ENCODE measurements at places on chromosomes 3 and 15. TPM values are rescaled to one million over a fixed set of nuclear protein-coding genes. Genes with fewer than 3 reads are reported as not detected.

DNA sequence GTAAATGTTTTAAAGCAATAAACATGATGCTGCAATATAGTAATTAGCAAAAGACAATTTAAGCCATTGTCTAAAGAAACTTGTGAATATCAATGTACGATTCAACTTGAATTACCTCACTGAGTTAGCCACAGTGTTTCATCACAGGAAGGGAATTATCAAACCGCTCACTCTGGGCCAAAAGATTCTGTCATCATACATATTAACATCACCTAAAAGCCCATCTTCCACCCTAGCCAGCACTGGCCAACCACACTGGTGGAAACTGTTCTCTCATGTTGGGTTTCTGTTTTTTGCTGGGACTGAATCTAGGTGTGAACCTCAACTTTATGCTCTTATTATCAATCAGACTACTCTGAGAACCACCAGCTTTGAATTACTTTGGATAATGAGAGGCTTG is 497.7 kb upstream of the THBS1 start:
- no peak overlapping the region for H3K27ac ChIP-seq
- no peak overlapping the region for H3K4me3 ChIP-seq
- no peak for DNase-seq
- H3K4me1 ChIP-seq: no peaks in the 10 kb centered on the region
- H3K27me3 ChIP-seq: no peaks in the 10 kb centered on the region
- no peaks in the 10 kb centered on the region for H3K36me3 ChIP-seq

- no peaks in the 10 kb centered on the region for H3K4me1 ChIP-seq
- H3K27ac ChIP-seq: no peak overlapping the region
- H3K27me3 ChIP-seq: no peaks in the 10 kb centered on the region
- H3K36me3 ChIP-seq: peaks cover 9% of the 10 kb centered on the region
- no peak overlapping the region for H3K4me3 ChIP-seq
These were observed 13.6 kb downstream of the LXN start for GRCh38 chr3:158658889-158659288.

GRCh38 chr3:125186261-125186787 is 26.2 kb downstream of the SLC12A8 start:
- H3K4me3 ChIP-seq: no peak overlapping the region
- no peak overlapping the region for H3K27ac ChIP-seq
- DNase-seq: no peak
- no peaks in the 10 kb centered on the region for H3K36me3 ChIP-seq
- H3K4me1 ChIP-seq: no peaks in the 10 kb centered on the region

- no peak overlapping the region for H3K27ac ChIP-seq
- H3K27me3 ChIP-seq: no peaks in the 10 kb centered on the region
- peaks cover 2% of the 10 kb centered on the region for H3K36me3 ChIP-seq
- H3K4me1 ChIP-seq: no peaks in the 10 kb centered on the region
- DNase-seq: no peak
- H3K4me3 ChIP-seq: no peak overlapping the region
These were observed 90.2 kb downstream of the DNAJB8 start for GRCh38 chr3:128376516-128376915.

GRCh38 chr3:178097576-178097975 is 438.7 kb upstream of the KCNMB2 start:
- H3K27ac ChIP-seq: no peak overlapping the region
- DNase-seq: no peak
- no peaks in the 10 kb centered on the region for H3K27me3 ChIP-seq
- no peak overlapping the region for H3K4me3 ChIP-seq

GRCh38 chr3:193737191-193737751 is 144.3 kb downstream of the OPA1 start:
- DNase-seq: no peak
- H3K4me3 ChIP-seq: no peak overlapping the region
- no peak overlapping the region for H3K27ac ChIP-seq

IL17RC gene
- total RNA-seq: 0.77 TPM

GALNT15 gene
- total RNA-seq: not detected

GOLGA8S gene
- total RNA-seq: 0.60 TPM

GOLGA6B gene
- not detected for total RNA-seq

- no peak within 1 kb of the TSS for H3K4me3 ChIP-seq
- no peak within 1 kb of the TSS for H3K27ac ChIP-seq
- no peak for DNase-seq
- no peaks in the 10 kb centered on the region for H3K4me1 ChIP-seq
These were observed at the start of gene CAV3 for GRCh38 chr3:8733332-8734094. Gene CAV3, plus strand, starts transcription at chr3:8733802. Its CDS starts 75 bp downstream, at chr3:8733877.

- no peaks in the 10 kb centered on the region for H3K4me1 ChIP-seq
- no peak for DNase-seq
- H3K27ac ChIP-seq: no peak overlapping the region
- H3K27me3 ChIP-seq: no peaks in the 10 kb centered on the region
- no peaks in the 10 kb centered on the region for H3K36me3 ChIP-seq
These were observed 63.0 kb upstream of the SIAH2 start for GRCh38 chr3:150825916-150826377.
